Esophagus squamous epithelium (tissue), 5 donors: ENCODE measurements at places on chromosomes 1 and 21.

DNA sequence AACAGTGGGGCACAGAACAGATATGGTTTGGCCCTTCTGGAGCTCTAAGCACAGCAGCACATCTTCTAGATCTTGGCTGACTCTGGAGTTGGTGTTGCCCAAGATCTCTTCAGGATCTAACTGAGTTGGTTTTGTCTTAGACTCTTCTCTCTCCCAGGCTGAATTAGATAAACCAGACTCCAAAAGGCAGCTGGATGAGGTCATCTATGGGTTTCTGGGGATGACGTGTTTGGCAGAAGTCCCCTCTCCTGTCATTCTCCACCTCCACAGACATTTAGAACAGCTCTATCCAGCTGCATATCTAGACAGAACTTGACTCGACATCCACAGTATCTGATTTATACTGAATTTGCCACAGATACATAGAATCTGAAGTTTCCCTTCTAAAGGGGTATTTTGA is 75.3 kb downstream of the ST6GALNAC5 start:
- no peak for DNase-seq

GRCh38 chr1:17136936-17137335 is 17.7 kb upstream of the PADI2 start:
- DNase-seq: no peak

DNA sequence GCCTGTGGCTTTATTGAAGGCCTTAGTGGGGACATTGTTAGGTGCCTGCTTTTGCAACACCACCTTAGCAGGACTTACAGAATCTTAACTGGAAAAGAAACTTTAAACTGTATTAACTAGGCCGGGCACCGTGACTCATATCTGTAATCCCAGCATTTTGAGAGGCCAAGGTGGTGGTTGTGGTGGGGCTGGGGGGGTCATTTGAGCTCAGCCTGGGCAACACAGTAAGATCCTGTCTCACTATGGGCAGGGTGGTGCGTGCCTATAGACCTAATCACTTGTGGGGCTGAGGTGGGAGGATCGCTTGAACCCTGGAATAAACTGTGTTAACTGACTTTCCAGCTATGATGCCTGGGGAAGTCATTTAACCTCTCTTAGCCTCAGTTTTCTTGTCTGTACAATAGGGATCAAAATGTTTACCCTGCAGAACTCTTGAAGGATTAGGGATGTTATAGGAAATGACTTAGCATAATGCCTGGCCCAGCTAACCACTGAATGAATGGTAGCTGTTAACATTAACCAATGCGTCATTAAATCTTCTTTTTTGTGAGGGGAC is 39.5 kb downstream of the IER5 start:
- no peak for DNase-seq

DNA sequence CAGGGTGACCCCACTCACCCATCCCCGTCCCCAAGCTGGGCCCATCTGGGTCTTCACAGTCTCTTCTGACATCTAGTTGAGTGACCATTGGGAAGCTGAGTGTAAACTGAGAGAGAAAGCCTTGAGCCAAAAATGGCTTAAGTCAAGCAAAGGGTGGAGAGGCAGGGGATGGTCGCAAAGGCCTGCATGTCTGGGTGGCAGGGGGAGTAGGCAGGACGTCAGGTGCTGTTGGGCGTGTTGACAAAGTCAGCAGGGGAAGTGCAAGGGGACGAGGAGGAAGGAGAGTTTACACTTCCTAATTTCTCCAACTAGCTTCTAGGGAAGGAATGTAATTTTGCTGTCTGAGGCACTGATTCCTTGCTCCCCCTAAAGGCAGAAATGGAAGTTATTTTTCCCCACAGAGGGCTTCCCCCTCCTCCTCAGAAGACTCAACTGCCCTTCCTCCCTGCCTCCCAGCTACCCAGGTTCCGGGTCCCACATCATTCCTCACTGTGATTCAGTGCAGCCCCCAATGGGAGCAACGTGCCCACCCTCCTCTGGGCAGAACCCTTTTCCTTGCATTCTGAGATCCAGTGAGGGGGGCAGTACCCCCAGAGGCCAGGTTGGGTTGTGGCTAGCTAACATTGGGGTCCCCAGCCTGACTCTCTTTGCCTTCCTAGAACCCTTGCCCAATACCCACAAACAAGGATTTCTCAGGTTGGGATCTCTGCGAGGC is 1.2 kb upstream of the ADORA1 start:
- DNase-seq: no peak

DNA sequence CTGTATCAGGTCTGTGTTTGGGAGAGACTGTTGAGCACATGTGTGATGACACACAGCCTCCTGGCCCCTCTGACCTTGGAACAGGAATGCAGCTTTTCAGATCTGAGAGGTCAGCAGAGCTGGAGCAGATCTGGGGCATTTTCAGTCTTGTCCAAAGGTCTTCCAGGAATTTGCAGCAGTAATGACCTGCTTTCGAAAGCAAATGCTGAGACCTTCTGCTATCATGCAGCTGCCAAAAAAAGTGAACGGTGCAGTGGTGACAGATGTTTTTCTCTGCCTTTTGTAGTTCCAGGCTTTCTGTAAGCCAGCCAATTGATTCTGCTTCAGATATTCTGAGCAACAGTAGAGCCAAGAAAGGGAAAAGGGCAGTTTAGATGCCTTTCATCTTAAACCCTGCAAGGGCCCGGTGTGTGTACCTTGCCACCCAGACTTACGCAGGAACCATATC is 137.8 kb upstream of the COA6 start:
- DNase-seq: no peak
